ENCODE measurements at places on chromosomes 11 and 22.

DNA sequence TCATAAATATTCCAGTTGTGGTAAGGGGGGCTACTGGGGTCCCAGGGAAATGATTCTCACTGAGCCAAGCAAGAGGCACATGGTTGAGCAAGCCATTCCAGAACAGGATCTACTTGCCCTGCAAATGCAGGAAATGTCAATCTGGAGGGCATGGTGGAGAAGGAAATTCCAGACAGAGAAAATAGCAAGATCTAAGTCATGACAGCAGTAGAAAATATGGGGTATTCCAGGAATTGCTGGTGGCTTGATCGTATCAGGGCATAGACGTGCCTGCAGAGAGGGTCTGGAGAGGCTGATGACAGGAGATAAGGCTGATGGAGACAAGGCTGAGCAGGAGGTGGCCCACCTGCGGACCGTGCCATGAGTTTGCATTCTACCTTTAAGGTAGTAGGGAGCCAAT is 566.3 kb upstream of the CADM1 start:
- no peak for DNase-seq

DNA sequence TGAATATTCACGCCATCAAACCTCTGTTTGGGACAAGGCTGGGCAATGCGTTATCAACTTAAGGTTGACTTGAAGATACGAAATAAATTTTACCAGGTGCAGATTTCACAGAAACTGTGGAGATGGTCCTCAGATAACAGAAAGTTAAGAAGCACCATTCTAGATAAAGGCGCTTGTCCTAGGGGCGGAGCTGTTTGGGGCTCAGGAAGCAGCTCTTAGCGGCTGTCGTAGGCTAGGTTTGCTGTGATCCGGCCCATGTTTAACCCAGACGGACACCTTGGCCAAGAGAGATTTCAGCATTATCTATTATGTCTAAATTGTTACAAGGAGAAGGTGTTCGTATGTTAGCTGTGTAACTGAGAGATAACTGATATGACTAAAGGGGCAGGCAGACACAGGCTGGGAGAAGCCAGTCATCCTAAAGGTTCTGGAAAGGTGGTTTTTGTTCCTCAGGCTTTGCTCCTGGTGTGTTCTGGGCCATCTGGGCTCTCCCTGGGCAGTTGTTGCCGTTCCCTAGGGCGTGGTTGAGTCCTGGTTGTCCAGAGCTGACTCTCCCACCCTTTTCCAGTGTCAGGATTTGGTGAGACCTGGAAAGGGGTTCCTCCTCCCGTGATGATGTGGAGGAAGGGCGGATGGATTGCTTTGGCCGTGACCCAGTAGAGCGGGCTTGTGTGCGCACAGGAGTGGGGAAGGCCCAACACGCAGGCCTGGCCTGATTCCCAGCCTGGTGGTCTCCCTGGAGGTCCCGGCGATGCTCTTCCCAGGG is 25.8 kb downstream of the TPCN2 start:
- no peak for DNase-seq

DNA sequence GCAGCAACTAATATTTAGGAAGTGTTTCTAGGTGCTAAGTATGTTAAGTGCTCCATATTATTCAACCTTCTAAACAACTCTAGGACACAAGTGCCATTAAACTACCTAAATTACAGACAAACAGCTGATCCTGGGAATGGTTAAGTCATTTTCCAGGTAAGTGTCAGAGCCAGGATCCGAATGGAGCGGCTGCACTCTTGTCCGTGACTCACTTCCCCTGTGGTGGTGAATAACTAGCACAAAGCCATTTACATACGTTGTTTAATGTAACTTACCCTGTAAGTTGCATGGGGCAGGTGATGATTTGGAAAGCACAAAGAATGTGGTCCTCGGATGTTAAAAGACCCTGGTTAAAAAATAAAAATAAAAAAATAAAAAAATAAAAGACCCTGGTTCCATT is 8.8 kb upstream of the PRG2 start:
- DNase-seq, result no peak

- DNase-seq, result no peak
Observed at GRCh38 chr11:77611921-77612320, 22.2 kb downstream of the AQP11 start.

- DNase-seq, result no peak
Observed at GRCh38 chr11:57256119-57256518, 19.1 kb upstream of the APLNR start.

DNA sequence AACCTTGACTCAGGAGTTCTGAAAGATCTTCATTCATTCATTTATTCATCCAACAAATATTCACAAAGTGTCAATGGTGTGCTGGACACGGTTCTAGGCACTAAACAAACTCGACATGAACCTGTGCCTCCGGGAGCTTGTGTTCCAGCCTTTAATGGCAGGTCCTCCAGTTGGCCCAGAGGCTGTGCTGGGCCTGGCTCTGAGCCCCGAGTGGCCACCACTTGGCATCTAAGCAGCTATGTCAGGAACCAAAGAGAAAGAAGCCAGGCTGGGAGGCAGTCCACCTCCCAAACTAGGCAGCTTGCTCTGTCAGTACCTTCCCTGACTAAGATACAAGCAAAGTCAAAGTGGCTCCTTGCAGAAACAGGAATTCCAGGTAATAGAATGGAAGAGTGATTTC is 233.6 kb downstream of the BUD13 start:
- DNase-seq, result no peak

DNA sequence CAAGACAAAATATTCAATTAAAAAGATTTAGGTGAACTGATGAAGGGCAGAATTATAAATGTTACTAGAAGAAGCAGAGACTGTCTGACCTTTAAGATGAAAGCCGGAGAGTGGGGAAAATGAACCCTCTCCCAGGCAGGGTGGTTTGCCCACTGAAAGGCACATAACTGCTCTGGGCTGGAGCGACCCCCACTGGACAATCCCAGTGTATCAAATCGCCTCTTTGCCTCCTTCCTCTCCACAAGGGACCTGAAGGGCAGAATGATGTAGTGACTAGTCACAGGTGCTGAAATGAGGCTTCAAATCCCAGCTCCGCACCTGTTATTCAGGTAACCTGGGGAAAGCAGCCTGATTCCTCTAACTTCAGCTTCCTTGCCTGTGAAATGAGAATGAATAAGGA is 69.0 kb downstream of the EFCAB6 start:
- no peak for DNase-seq

GRCh38 chr11:47383071-47383470 is 4.7 kb upstream of the SPI1 start:
- DNase-seq, result no peak

DNA sequence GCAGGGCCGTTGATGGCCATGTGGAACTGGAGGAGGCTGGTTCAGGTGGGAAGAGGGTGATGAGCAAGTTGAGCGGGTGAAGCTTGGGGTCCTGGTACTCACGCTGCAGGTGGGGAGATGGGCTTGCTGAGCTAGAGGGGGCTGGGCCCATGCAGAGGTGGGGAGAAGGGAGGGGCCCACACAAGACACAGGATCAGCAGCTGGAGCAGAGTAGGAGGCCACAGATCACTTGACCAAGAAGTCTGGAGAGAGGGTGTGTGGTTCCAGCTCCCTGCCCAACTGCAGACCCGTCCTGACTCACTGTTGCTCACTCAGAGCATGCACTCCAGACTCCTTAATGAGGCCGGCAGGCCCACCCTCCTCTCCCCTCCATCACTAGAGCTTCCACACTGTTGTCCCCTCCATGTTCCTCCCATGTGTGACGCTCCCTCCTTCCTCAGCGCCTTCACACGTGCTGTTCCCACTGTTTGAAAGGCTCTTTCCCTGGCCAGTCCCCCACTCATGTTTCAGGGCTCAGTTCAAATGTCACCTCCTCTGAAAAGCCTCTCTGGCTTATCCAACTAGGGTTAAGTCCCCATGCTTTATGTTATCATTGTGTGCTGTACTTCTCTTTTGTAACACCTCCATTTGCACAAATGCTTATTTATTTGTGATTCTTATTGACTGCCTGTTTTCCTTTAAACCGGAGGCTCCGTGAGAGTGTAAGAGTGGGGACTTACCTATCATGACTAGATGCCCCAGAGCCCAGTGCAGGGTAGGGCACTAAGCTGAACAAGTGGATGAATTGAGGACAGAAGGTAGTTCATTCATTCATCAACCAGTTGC is 2.3 kb downstream of the CCDC86 start:
- no peak for DNase-seq

DNA sequence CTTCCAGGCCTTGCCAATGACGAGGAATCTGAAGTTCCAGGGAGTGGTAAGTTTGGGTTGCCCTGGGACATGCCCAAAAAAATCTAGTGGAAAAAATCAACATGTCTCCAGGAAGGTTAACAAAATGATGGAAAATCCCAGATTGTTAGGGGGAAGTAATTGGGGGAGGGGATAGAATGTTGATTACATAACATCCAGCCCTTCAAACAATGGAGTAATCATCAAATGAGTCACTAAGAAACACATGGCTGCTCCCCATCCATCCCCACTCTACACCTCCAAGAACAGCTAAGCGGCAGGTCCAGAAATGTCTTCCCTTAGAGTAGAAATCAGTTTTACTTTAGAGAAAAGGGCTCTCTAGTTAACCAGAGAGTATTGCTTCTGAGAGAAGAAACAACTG is 94.9 kb downstream of the ETS1 start:
- no peak for DNase-seq

- DNase-seq, result peak; percentile 57
Observed at GRCh38 chr11:66080055-66080817, 10.2 kb downstream of the PACS1 start.

DNA sequence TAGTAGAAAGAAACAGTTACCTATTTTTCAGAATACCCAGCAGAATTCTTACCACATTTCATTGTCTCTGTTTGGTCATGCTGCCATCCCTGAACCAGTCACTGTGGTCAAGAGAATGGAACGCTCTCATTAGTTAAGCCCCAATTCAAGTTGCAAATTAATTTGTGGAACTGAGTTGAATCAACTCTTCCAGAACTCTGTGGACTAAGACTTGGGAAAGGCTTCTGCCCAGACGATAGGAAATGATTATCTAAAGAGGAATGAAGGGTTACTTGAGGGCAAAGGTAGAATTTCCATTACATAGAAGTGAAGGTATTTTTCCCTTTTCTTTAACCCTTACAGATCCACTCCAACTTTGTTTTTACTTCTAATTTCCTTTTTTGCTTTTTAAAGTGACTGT is 286.4 kb downstream of the DYNC2H1 start:
- DNase-seq, result no peak

DNA sequence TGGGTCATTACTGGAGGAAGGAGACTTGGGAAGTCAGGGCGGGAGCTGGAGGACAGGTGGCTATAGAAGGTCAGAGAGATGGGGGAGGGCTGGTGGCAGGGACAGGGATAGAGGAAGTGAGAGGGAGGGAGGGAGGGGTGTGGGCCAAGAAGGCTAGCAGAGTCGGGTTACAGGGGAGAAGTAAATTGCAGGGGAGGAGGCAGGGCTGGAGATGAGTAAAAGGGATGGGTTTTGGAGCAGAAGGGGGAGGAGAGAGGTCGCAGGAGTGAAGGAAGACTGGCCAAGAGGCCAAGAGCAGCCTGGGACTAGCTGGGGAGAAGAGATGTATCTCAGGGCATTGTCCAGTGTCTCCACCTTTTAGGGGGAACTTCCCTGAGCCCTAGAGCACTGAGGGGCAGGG is 33.0 kb downstream of the LRRC10B start:
- DNase-seq, result no peak

GRCh38 chr11:22800482-22800881 is 29.1 kb downstream of the SVIP start:
- DNase-seq, result no peak

DNA sequence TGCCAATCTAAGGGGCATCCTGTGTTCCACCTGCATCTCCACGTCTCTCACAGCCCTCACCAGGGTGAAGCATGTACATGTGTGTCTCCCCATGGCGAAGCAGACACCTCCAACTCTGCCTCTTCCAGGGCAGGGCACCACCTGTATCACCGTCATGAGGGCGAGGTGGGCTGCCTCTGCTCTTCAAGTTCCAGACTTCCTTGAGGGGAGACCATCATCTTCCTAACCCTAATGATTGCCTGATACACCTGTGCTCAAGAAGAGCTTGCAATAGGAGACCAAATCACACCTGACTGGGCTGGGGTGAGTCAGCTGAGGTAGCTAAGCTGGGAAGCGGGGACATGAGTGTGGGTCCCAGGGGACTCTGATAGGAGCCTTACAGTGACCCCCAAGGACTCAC is 43.7 kb downstream of the GAB4 start:
- no peak for DNase-seq

- DNase-seq, result no peak
Observed at GRCh38 chr11:127790592-127790991, 790.0 kb upstream of the KIRREL3 start.
